ENCODE measurements at places on chromosomes 4 and X.

DNA sequence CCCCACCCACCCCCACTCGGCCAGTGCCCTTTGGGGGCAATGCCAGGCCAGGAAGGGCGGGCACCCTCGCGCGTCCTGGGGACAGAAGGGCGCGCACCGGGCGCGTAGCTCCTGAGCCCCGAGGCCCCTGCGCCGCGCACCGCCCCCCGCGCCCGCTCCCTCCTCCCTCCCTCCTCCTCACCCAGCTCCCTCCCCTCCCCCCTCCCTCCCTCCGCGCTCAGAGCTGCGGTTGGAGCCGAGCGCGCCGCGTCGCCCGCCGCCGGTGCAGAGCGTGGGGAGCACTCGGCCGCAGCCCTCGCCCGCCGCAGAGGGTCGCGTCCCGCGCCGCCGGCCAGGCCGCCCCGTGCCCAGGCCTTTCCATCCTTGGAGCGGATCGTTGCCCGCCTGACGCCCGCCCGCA lies at the start of gene ATP2B3:
Gene ATP2B3 (plus strand): TSS at position 220 of the 400 bp plus-strand sequence. CDS start 18,606 bp downstream, outside the sequence.
- no peak for DNase-seq

DNA sequence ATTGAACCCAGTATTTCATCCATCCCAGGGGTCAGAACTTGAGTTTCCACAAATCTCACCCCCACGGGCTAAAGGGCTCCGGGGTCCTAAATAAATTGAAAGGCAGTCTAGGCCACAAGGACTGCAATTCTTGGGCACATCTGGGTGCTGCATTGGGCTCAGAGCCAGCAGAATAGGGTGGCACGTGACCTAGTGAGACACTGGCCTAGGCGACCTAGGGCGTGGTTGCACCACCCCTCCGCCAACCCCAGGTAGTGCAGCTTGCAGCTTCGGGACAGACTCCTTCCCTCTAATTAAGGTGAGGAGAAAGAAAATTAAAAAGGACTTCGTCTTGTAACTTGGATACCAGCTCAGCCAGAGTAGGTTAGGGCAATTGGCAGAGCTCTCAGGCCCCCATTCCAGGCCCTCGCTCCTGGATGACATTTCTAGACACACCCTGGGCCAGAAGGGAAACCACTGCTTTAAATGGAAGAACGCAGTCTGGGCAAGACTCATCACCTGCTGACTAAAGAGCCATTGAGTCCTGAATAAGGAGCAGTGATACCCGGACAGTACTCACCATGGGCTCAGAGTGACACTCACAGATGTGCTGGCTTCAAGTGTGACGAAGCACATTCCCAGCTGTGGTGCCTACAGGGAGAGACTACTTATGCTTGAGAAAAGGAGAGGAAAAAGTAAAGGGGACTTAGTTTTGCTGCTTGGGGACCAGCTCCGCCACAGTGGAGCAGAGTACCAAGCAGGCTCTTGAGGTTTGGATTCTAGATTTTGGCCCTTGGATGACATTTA lies 735.4 kb downstream of the FSTL5 start:
- no peak for DNase-seq

- no peak for DNase-seq
Observed at GRCh38 chr4:37008199-37008598, 236.3 kb upstream of the NWD2 start.

DNA sequence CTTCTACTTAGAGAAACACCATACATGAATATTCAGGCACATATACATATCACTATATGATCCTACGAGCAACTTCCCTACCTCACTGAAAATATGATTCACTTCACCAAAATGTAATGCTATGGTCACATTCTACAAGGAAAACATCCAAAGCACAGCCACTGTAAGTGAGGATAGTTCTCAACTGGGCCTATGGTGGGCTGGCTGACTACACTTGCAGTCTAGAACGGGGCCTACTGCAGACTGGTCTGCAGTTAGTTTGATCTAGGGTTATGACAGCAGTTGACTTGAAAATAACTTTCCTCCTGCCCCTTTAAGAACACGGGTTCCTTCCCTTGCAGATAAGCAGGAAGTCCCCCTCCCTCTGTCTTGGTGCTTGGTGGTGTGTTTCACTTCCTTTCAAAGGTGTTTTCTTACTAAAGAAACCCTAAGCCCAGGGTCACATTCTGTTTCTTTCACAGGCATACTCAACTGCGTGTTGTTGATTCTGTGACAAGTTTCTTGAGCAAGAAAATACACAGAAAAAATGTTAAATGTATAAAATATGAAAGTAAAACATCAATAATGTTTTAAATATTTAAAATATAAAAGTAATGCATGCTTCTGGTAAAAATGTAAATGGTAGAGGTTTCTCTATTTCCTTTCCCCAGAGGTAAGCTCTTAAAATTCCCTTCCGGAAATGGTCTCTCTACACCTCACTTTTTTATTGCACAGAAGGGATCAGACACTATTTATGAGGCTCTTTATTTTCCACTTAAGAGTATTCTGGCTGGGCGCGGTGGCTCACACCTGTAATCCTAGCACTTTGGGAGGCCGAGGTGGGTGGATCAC lies 18.0 kb upstream of the TMSB4X start:
- DNase-seq: peak; percentile 75

DNA sequence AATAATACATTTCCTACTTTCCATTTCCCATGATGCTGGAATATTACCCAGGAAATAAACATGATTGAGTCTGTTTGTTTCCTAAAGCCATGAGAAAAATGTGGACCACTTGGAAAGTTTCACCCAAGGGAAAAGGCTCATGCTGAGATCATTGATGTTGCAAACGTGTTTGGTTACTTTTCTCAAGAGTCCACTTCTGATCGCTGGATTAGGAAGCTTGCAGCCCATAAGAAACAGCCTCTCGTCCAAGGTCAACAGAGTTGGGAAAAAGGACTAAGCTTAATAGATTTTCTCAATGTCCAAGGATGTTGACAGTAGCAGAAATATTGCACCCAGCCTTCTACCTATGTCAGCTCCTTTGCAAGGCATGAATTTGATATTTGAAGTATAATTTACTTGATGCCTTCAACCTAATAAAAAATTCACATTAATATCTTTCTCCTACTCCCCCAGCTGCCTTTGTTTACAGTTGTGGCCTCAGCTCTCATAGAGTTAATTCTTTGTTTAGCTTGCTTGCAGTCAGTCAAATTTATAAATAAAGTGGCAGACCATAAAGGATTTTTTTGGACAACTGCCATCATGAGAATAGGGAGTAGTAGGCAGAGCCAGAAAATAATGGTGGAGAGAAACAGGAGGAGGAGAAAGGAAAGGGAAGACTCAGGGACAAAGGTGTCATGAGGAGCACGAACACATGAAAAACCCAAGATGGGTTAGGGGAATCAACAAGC lies 65.6 kb upstream of the BLTP1 start:
- DNase-seq: no peak

DNA sequence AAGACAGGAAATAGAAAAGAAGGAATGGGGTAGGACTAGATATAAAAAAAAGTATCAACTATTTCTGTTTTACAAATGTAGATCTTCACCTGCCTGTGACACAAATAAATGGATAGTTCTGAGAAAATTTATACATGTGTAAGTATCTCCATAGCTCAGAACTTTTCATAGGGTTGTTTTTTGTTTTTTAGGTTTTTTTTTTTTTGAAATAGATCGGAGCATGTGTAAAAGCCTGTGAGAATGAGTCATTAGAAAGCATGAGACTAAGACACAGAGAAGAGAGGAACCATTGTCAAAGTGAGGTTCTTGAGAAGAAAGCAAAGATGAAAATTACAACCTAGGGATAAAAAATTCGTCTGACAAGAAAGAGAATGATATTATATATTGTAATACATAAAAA lies 481.6 kb downstream of the PABPC4L start:
- DNase-seq: no peak

DNA sequence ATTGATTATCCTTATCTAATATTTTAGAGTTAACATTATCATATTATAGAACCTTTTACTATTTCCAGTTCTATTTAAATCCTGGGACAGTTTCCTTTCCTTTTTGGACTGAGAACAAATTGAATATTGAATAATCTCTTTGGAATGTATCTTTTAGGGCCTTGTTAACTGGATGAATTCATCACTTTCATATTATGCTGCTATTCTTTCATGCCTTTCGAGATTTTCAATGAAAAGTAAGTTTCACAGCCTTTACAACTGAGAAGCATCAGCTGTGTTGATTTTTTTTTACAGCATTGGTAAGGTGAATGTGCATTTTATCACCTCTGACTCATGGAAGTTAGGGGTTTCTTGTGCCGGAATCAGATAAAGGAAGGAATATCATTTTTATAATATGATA lies 39.6 kb downstream of the PDLIM5 start:
- peak; percentile 52 for DNase-seq

DNA sequence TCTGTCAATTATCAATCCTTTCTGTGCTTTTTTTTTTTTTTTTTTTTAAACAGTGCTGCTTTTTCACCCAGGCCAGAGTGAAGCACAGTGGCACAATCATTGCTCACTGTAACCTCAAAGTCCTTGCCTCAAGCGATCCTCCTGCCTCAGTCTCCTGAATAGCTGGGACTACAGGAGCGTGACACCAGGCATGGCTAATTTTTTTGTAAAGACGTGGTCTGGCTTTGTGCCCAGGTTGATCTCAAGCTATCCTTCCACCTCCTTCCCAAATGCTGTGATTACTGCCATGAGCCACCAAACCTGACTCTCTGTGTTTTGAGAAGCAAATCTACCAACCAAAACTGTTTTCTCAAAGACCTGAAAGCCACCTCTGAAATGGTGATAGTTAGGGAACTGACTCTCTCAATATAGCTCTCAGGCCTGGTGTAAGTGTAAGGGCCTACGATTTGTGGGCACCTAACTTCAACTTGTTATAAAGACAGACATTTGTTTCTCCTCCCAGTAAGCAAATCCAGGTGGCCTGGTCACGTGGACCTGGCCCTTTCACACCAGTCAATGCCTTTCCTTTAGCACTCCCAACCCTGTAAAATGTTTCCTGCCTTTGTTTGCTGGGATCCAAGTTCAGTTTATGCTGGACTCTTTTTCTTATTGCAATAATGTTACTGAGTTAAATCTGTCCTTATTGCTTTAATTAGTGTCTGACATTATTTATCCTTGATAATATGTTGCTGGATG lies 2015.9 kb downstream of the PCDH7 start:
- DNase-seq: no peak

DNA sequence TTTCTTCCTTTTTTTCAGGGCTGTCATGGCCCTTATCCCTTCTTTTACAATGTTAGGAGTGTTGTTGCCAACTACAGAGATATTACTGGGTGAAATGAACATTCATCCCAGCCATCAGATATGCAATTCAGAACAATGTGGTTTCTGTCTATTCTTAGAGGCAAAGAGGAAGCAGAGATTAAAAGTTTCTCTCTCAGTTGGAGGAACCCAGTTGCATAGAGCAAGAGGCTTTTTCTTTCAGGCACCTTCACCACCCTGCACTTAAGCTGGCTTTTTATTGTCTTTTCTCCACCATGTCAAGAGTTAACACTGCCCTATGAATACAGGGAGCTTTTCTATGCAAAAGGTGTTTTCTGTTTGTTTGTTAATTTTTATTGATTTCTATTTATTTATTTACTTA lies 1559.6 kb upstream of the IGFBP7 start:
- DNase-seq: no peak

GRCh38 chr4:7425124-7425523 lies 9.6 kb downstream of the PSAPL1 start:
- no peak for DNase-seq

GRCh38 chr4:86565651-86566050 lies 28.5 kb upstream of the PTPN13 start:
- no peak for DNase-seq

- peak; percentile 42 for DNase-seq
Observed at GRCh38 chr4:184359888-184360287, 114.5 kb downstream of the IRF2 start.

DNA sequence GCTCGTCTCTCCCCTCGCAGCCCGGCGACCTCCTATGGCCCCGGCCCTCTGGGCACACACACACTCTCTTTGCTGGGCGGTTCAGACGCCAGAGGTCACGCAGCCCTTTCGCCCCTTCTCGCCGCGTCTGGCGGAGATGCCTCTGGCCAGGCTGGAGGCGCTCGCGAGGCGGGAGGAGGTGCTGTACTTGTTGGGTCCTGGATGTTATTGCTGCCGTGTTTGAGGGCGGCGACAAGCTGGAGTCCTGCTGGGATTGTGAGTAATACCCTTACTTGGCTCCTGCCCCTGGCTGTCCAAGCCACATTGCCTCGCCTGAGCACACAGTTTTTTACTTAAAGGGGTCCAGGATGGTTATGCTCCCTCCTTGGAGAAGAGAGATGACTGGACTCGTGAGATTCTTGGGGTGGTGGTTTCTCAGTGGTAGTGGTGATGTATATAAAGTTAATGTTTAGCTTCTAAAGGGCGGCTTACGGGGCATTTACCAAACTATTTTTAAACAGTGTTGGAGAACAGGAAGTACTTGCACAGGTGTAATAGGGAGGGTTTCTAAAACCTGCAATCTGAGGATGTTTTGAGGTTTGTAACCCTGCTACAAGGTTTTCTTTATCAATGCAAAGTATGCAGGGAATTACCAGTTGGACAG lies 572 bp downstream of the USP53 start:
- peak; percentile 95 for DNase-seq

DNA sequence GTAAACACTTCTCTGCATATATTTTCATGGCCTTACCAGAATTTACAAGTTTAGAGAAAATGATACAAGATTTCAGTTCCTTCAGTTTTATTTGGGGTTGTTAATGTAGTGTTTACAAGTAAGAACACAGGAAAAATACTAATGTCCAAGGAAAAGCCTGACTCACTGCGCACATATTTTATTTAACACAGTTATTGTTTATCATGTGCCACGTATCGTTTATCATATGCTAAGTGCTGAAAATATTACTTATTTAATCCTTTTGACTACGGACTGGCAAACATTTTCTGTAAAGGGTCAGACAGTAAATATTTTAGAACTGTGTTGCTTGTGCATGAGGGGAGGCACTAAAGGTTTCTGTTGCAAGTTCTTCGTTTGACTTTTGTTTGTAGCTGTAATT lies 794 bp downstream of the HSD17B13 start:
- no peak for DNase-seq

- no peak for DNase-seq
Observed at GRCh38 chrX:55815546-55815945, 98.0 kb downstream of the RRAGB start.

DNA sequence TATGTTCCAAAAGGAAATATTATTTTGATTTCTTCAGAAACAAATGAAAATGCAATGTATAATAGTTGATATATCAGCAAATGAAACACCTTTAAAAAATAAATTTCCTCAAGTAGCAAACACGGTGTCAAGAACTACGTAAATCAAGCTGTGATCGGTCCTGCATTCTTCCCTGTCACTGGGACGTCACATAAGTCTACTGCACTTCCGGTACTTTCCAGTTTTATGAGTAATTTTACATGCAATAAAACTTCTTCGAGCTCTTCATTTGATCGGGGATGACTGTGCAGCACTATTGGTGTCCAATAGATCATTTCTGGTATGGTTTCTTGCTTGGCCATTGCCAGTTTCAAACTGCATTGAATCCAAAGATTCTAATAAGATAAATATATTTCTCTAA lies 114.0 kb upstream of the VEGFC start:
- no peak for DNase-seq

- DNase-seq: peak; percentile 5
Observed at GRCh38 chrX:120311727-120312063, 434 bp upstream of the TMEM255A start.

DNA sequence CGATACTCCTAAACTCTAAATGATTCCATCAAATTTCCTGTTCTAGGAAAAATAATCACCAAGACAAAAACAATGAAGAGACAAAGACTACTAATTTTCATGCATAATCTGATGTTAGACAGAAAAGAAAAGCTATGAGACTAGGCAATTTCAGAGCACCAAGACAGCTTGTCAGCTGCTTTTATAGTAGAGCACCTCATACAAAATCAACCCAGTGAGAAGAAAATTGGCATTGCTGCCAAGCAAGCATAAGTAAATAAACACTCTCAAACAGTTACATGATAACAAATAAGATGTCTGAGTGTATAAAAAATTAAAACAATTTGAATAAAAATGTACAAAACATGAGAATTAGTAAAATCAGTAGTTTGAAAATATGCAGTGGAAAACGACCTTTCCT lies 1544.6 kb downstream of the C4orf33 start:
- no peak for DNase-seq
